ENCODE measurements at places on chromosomes 7 and 10.
A peak's percentile ranks its signal among the peaks of the same experiment; 100 is the strongest.

- no peak for DNase-seq
These were observed 45.4 kb upstream of the NAMPT start for GRCh38 chr7:106329971-106330733.

GRCh38 chr7:95578299-95578855 lies 17.9 kb downstream of the PDK4 start:
- DNase-seq, result no peak

- no peak for DNase-seq
These were observed 913.8 kb downstream of the KCNMA1 start for GRCh38 chr10:76723844-76724243.

DNA sequence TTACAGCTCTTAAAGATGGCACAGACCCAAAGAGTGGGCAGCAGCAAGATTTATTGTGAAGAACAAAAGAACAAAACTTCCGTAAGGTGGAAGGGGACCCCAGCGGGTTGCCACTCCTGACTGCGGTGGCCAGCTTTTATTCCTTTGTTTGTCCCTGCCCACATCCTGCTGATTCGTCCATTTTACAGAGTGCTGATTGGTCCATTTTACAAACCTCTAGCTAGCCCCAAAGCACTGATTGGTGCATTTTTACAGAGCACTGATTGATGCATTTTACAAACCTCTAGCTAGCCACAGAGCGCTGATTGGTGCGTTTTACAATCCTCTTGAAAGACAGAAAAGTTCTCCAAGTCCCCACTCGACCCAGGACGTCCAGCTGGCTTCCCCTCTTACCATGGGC lies 16.8 kb upstream of the CCSER2 start:
- DNase-seq, result no peak

DNA sequence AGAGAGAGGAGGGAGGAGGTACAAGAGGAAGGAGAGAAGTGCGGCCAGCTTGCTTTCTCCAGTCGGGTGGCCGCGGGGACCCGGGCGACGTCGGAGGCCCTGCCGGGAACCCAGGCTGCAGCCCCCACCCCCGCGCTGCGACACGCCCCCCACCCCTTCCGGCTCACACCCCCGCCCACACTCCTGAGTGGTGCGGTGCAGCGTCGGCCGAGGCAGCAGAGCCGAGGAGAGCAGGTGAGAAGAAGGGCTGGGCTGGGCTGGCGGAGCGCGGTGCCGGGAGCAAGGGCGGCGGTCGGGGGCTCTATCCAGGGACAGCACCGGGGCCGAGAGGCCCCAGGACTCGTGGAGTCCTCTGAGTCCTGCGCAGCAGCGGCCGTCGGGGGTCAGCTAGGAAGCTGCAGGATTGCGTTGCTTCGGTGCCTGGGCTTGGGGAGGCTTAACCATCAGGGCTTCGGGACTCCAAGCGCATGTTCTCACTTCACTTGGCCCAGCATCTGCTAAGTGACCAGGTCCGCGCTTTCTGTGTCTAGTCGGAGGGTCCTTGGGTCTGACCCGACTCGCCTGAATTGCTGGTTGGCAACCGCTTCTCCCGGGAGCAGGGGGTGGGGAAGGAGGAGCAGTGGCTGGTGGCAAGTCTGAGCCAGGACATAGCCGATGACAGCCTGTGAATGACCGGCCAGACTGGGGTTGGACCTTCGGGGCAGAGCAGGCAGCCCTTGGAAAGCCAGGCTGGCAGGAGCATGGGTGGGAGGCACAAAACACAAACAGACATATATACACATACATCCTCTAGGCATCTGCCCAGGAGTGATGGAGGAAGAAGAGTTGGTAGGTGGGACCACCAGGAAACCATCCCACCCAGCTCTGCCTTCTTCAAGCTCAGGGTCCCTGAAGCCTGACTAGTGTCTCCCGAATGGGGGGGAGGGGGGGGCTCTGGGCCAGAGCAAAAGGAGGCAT lies 683 bp downstream of the CHAT start:
- no peak for DNase-seq

DNA sequence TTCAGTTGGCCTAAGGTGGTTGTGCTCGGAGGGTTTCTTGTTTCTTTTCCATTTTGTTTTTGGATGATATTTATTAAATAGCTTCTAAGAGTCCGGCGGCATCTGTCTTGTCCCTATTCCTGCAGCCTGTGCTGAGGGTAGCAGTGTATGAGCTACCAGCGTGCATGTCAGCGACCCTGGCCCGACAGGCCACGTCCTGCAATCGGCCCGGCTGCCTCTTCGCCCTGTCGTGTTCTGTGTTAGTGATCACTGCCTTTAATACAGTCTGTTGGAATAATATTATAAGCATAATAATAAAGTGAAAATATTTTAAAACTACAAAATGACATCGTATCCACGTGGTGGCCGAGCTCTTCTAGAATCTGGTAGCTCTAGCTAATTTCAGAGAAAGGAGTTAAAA lies 20.4 kb downstream of the GATA3 start:
- DNase-seq, result no peak

DNA sequence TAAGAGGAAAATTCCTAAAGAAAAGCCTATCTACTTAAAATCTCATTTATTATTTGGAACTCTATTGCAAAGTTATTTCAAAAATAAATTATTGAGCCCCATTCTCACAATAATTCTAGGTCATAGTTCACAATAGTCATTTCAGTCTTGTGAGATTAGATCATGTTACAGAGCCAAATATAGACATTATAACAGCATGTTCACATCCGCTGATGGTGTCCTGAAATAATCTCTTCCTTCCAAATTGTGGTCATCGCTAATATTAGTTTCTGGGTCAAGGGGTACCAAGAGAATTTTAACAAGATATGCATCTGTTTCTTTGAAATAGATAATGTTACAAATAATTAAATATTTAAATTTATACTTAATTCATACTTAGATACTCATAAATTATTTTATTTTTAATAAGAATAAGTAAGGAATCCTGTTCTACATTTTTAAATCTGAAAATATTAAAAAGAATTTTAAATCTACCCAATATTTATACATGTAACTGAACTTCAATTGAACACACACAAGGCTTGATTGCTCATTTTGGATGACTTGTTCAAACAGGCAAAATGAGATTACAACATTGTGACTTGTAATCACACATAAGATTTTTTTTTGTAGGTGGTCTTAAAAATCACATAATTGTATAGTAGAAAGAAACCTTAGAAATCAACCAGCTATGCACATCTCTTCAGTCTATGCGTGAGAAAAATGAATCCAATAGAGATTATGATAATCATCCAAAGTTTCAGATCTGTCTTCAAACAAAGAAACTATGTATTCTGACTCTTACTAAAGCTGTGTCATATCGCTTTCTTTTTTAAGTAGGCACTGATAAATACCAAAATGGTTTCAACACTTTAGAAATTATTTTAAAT lies 13.1 kb downstream of the GNAT3 start:
- peak; percentile 63 for DNase-seq

- DNase-seq, result peak; percentile 75
These were observed at the start of gene ZNF107 for GRCh38 chr7:64665980-64666662. TSS of gene ZNF107 (plus strand) at chr7:64666133. CDS start at chr7:64666283, 150 bp downstream.

GRCh38 chr7:73907554-73908122 lies 46.7 kb downstream of the TMEM270 start:
- no peak for DNase-seq

GRCh38 chr10:101224060-101224909 lies 5.0 kb downstream of the LBX1 start:
- no peak for DNase-seq

- DNase-seq, result no peak
These were observed 139.3 kb downstream of the FRMD4A start for GRCh38 chr10:14191407-14191806.

DNA sequence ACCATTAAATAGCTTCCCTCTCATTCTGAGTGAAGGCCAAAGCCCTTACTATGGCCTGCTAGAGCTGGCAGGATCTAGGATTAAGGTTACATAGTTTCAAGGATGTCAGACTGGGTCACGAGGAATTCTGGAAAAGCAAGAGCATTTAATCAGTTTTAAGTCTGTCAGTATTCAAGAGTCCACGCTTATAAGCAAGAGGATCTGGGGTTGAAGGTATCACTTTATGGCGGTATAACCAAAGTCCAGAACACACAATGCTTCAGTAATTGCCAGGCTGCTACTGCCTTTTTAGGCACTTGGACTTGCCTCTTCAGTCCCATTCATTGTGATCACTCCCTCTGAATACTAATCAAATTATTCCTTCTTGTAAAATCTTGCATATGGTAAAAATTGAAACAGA lies 101.0 kb downstream of the HBP1 start:
- DNase-seq, result no peak

DNA sequence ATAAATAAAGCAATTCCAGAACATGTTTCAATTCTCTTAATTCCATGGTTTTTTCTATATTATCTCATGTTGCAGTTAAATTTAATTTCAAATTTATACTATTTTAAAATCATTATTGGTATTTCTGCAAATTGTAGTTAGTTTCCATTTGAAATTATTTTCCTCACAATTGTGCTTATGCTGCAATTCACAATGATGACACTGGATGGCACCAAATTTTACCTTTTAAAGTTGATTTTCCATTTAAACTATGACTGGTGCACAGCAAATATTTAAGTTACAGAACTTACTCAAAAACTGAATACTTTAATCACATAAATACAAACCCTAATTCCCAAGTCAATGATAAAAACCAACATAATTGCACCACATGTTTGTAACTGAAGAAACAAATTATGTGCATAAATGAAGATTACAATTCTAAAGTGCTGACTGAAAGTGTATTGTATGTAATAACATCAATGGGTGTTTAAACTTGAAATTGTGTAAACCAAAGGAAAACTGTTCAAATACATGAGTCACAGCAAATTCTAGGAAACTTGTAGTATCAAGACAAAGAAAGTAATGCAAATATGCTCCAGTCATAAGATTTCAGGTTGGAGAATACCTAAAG lies 75.3 kb upstream of the AASS start:
- no peak for DNase-seq

DNA sequence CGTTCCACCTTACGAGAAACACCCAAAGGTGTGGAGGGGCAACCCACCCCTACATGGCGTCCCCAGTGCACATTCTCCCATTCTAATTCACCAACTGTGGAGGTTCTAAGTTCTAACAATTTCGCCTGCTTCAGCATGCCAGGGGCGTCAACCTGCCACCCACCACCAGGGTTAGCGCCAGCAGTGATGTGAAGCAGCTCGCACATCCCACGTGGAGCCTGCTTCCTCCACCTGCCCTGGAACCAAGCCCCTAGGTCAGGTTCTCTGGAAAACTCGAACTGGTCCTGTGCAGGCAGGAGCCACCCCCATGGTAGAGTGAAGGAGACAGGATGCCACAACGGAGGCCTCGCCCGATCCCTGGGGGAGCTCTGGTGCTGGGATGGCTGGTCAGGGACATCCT lies 33.3 kb upstream of the FXYD4 start:
- no peak for DNase-seq

DNA sequence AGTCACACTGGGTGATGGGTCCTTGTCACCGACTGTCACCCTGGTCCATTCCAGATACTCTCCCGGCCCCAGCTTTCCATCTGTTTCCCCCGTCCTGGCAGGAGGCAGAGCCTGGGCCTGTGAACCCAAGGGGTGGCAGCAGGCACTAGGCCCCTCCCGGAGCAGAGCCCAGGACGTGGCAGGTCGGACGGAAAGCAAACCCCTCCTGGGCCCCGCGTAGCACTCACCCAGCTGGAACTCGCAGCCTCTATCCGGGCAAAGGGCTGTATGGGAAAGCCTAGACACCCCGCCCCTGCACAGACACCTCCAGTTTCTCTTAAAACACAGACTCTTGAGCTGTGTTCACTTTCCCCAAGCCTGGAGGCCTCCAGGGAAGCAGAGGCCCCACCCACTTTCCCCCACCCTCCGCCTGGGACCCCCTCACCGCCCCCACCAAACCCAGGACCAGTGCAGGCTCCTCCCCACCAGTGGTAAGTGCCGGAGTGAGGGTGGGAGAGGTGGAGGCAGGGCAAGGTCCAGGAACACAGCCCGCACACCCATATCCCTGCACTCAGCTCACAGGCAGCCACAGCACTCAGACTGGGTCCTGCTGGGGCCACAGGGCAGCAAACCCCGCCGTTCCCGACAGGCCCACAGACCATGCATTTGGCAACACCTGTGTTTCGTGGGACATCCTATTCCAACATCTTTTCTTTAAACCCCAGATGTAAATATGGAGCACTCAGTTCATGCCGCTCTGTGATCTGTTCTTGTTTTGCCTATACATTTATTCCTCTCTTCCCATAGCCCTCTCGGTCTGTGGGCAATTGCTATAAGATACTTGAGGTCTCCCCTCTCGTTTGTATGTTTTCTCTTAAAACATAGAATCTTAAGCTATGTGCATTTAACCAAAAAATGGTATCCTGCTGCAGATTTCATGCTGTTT lies 98.2 kb upstream of the PDGFA start:
- DNase-seq, result no peak

GRCh38 chr10:133394801-133395221 lies 854 bp downstream of the MTG1 start:
- no peak for DNase-seq

GRCh38 chr10:72414642-72415041 lies 59.9 kb upstream of the DNAJB12 start:
- no peak for DNase-seq

DNA sequence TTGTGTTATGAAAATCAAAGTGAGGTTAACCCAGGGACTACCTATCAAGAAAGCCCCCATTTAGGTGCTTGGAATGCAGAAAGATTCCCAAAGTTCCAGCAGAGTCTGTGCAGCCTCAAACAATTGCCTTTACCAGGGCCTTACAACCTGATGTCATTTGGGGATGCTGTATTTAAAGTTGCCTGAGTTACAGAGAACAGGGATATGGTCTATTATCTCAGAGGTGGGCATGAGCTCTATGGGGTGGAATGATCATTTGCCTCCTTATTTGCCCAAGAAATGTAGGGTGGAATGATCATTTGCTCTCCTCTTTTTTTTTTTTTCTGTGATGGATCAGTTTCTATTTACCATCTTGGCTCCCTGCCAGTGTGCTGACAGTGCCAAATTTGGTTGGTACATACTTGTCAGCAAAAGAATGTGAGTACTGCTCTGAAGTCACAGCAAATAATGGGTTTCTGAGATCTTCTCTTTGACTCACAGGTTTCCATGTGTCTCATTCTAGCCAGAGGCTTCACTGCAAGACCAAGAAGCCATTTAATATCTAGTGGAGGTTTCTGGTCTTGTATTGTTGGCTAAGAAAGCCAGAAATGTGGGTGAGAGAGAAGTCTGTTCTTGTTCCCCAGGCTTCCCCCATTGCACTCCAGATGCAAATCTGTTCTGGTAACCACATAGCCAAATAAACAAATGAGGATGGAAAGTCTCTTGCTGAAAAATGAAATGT lies 45.5 kb upstream of the ZNRF2 start:
- DNase-seq, result peak; percentile 96

DNA sequence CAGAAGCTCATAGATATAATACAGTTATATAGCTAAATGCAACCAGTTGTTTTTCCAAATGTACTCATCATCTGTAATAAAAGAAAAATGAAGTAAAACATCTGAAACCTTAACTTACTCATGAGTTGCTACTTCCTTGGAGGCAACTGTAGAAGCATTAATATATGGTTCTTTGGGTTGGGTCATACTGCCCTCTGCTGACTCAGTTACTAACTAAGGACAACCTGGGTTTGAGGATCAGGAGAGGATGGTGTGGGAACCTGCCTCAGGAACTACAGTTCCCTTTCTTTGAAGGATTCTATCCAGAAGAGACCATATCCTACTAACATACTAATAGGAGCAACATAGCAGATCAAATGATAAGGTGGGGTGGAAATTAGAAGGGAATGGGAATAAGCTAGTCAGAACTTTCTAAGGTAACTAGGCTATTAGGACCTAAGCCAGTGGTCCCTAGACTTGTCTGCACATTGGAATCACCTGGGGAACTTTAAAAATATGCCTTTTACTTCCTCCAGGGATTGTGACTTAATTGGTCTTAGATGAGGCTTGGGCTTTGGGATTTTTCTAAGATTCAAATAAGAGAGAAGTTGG lies 20.7 kb downstream of the COX15 start:
- DNase-seq, result peak; percentile 48

GRCh38 chr7:90216080-90216674 lies 4.6 kb downstream of the STEAP2 start:
- DNase-seq, result no peak

- DNase-seq, result no peak
These were observed 120.7 kb downstream of the ARID5B start for GRCh38 chr10:62021978-62022802.
